ENCODE measurements at places on chromosomes 5 and 9. TPM values are rescaled to one million over a fixed set of nuclear protein-coding genes. Genes with fewer than 3 reads are reported as not detected.

DNA sequence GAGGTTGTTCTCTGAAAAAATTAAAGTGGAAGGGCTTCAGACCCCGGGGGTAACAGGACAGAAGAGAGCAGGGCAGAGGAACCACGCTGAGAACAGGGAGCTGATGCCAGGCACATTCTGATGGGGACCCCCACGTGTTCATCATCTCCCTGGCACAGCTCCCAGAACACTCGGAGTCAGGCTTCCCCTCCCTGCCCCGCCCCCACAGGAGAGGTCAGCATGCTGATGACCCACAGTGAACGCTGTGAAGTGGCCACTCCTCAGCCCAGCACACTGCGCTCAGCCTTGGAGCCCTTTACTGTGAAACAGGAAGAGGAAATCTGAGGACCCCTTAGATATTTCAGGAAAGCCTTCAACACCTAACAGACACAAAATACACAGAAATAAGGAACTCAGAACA, 16.4 kb downstream of the RETREG1 start:
- no peaks in the 10 kb centered on the region for H3K36me3 ChIP-seq
- H3K27ac ChIP-seq = no peak overlapping the region
- no peak overlapping the region for H3K4me3 ChIP-seq
- H3K4me1 ChIP-seq = no peaks in the 10 kb centered on the region

- no peak overlapping the region for H3K4me3 ChIP-seq
- H3K27me3 ChIP-seq = peaks cover 2% of the 10 kb centered on the region
- H3K27ac ChIP-seq = no peak overlapping the region
Observed at GRCh38 chr5:73265641-73266040, 92.6 kb downstream of the TMEM174 start.

DNA sequence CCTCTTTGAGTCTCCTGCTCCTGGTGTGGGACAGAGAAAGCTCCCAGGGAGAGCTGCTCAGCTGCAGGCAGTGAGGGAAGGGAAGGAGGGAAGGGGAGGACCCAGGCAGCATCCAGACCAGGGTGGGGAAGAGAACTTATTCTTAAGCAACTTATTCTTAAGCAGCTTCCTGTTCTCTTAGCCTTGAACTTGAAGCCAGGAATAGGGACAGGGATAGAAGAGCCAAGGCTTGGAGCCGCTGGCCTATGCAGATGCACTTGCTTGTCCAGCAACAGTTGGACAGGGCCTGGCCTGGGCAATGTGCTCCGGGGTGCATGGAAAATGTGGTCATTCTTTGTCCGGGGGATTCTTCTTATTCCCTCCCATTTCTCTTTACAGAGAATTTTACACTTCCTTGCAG, 31.4 kb upstream of the SPTLC1 start:
- H3K36me3 ChIP-seq = no peaks in the 10 kb centered on the region
- peaks cover 9% of the 10 kb centered on the region for H3K27me3 ChIP-seq

GRCh38 chr9:10614196-10614800, 1.5 kb upstream of the PTPRD start:
- H3K4me3 ChIP-seq = no peak overlapping the region
- DNase-seq = no peak
- no peak overlapping the region for H3K27ac ChIP-seq
- H3K27me3 ChIP-seq = peaks cover 25% of the 10 kb centered on the region
- H3K36me3 ChIP-seq = no peaks in the 10 kb centered on the region

- no peaks in the 10 kb centered on the region for H3K4me1 ChIP-seq
- H3K4me3 ChIP-seq = no peak overlapping the region
Observed at GRCh38 chr9:12875191-12875590, 100.4 kb downstream of the LURAP1L start.

GRCh38 chr5:95531491-95531890, 23.3 kb downstream of the SKIC3 start:
- H3K27ac ChIP-seq = no peak overlapping the region
- H3K4me3 ChIP-seq = no peak overlapping the region
- DNase-seq = no peak
- no peaks in the 10 kb centered on the region for H3K27me3 ChIP-seq
- H3K4me1 ChIP-seq = no peaks in the 10 kb centered on the region

DNA sequence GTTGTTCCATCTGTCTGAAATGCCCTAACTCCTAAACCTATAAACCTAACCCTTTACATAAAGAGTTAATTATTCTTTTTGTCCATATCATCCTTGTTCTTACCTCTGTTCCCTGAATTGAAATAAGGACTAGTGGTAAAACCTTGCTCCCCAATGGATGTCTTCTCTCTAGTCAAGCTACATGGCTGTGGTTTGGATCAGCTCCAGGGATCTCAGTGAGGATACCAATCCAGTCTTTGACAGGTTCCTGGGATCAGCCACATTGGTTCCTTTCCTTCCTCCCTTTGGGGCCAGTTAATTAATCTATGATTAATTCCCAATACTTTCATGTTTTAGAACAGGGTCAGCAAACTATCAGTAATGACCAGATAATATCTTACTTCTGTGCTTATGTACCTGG, 151.6 kb downstream of the SIL1 start:
- H3K4me3 ChIP-seq = no peak overlapping the region
- H3K27ac ChIP-seq = no peak overlapping the region
- H3K4me1 ChIP-seq = no peaks in the 10 kb centered on the region
- no peaks in the 10 kb centered on the region for H3K36me3 ChIP-seq
- no peaks in the 10 kb centered on the region for H3K27me3 ChIP-seq

- H3K27me3 ChIP-seq = no peaks in the 10 kb centered on the region
- DNase-seq = peak; percentile 43
Observed at GRCh38 chr9:15512889-15513288, 2.1 kb upstream of the PSIP1 start.

DNA sequence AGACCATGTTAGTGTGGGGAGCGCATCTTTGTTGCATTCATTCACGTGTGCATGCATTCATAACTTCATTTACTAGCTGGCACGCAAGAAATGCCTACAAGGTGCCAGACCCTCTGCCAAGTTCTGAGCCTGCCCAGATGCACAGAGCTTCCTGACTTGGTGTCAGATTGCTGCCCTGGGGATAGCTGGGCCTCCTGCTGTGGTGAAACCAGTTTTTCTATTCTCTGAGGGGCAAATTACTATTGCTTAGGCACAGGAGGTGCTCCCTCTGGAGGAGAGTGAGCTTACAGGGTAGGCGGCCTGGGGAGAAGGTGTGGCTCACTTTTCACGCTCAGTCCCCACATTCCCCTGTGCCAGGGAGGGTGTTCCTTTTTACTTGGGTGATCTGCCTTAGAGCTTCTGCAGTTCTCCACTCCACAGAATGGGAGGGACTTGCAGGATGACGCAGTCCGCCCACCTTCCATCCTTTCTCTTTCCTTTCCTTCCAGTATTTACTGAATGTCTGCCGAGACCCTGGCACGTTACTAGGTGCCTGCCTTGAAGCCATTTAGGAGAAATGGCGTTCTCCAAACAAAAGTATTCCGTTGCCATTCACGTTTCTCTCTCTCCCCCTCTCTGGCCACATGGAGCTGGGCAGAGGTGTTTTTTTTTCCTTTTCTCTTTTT, 27.9 kb upstream of the CTNNA1 start:
- peak; percentile 73 for DNase-seq
- H3K4me1 ChIP-seq = peaks cover 15% of the 10 kb centered on the region
- no peak overlapping the region for H3K4me3 ChIP-seq
- H3K27me3 ChIP-seq = no peaks in the 10 kb centered on the region
- peak overlapping the region; percentile 56 for H3K27ac ChIP-seq

DNA sequence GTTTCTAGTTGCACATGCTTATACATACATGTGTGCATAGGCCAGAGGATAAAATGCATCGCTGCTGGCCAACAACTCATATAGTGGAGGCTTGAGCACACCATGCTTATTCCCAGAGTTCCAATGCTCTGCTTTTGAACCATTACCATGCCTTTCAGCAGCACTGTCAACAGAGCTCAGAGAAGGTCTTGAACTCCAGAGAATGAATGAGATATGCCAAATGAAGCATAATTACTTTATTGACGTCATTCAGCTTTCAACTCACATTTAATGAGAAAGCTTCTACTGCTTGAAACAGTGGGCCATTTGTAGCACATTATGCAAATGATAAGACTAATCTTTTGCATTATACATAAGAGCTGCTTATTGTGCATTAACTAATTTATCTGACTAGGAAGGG, 765.3 kb upstream of the GRAMD2B start:
- H3K4me3 ChIP-seq = no peak overlapping the region
- H3K27me3 ChIP-seq = no peaks in the 10 kb centered on the region
- no peak overlapping the region for H3K27ac ChIP-seq
- 0 out of 2 replicates have a peak, but pooled peaks cover 2% of the 10 kb centered on the region for H3K4me1 ChIP-seq
- no peaks in the 10 kb centered on the region for H3K36me3 ChIP-seq

DNA sequence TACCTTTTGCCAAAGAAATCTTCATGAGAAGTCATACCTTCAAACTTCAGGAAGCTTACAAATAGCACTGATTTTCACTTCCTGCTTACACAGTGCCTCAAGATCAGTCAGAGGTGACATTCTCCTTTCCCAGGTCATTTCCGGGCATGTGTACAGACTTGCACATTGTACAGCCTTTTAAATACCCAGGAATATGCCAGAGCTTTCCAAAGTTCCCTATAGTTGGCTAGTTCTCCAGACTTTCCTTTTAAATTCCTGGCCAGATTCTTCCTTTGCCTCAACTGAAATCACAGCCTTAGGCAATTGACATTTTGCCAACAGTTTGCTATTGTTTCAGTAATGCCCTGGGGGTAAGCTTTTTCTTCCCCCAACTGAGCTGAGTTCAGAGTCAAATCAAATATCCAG, 47.2 kb downstream of the RFX3 start:
- peaks cover 10% of the 10 kb centered on the region for H3K4me1 ChIP-seq
- no peak overlapping the region for H3K27ac ChIP-seq
- no peaks in the 10 kb centered on the region for H3K27me3 ChIP-seq
- DNase-seq = no peak
- no peak overlapping the region for H3K4me3 ChIP-seq

DNA sequence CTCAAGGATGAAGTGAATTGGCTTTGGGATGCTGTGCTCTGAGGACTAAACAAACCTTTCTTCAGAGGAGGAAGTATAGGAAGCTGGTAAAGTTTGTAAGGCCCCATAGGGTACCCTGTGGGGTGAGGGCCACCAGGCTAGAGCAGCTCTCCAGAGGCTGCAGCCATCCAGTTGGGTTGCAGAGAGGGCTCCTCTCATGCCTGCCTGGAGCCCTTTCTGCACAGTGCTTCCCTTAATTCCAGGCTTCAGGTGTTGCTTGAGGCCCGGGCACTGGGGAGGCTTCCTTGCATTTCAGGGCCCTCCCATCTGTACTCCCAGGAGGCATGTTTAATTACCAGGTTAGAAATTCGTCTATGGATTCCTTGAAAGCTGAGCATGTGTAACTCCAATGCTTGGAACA, 95.3 kb upstream of the FSTL4 start:
- DNase-seq = no peak
- no peak overlapping the region for H3K4me3 ChIP-seq
- H3K36me3 ChIP-seq = no peaks in the 10 kb centered on the region
- H3K27ac ChIP-seq = no peak overlapping the region
- H3K4me1 ChIP-seq = no peaks in the 10 kb centered on the region

DNA sequence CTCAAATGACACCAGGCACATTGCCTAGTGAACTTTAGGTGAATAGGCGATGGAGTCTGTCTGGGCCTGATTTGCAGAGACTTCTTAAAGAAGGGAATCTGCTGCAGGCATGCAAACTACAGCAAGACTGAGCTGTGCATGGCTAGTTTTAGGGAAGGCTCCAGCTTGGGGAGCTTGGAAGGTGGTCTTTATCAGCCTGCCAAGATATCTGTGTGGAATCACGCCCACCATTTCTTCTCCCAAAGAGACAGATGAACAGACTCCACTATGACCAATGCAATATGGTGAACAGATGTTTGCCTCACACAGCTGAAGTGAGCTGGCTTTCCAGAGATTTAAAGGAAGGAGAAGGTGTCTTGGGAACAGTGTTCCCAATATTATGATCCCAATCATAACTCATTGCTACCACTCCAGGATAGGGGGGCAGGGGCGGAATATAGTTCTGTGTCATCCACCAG, 129.0 kb upstream of the HMHB1 start:
- H3K27ac ChIP-seq = no peak overlapping the region
- no peak for DNase-seq
- H3K4me1 ChIP-seq = no peaks in the 10 kb centered on the region
- H3K27me3 ChIP-seq = no peaks in the 10 kb centered on the region
- no peak overlapping the region for H3K4me3 ChIP-seq

- H3K27me3 ChIP-seq = no peaks in the 10 kb centered on the region
- no peak overlapping the region for H3K27ac ChIP-seq
- H3K4me1 ChIP-seq = peaks cover 8% of the 10 kb centered on the region
- H3K4me3 ChIP-seq = no peak overlapping the region
- no peak for DNase-seq
- no peaks in the 10 kb centered on the region for H3K36me3 ChIP-seq
Observed at GRCh38 chr9:38278931-38279679, 113.4 kb upstream of the ALDH1B1 start.

GRCh38 chr9:122197426-122197825, 31.3 kb downstream of the LHX6 start:
- no peak for DNase-seq
- peaks cover 3% of the 10 kb centered on the region for H3K4me1 ChIP-seq
- H3K27me3 ChIP-seq = no peaks in the 10 kb centered on the region
- no peak overlapping the region for H3K4me3 ChIP-seq
- H3K27ac ChIP-seq = no peak overlapping the region

- 0 out of 2 replicates have a peak, but pooled peaks cover 5% of the 10 kb centered on the region for H3K4me1 ChIP-seq
- no peak for DNase-seq
- no peak overlapping the region for H3K4me3 ChIP-seq
Observed at GRCh38 chr5:116375926-116376325, 198.7 kb downstream of the SEMA6A start.

- peaks cover 8% of the 10 kb centered on the region for H3K4me1 ChIP-seq
Observed at GRCh38 chr5:141941779-141942178, 16.2 kb downstream of the PCDH12 start.

The CCT5 gene
- polyA plus RNA-seq = 425 TPM

The PCDHB4 gene
- 1.3 TPM for polyA plus RNA-seq
